ENCODE measurements at places on chromosomes 11 and 22. TPM values are rescaled to one million over a fixed set of nuclear protein-coding genes. Genes with fewer than 3 reads are reported as not detected.

The MB gene
- not detected for total RNA-seq

DNA sequence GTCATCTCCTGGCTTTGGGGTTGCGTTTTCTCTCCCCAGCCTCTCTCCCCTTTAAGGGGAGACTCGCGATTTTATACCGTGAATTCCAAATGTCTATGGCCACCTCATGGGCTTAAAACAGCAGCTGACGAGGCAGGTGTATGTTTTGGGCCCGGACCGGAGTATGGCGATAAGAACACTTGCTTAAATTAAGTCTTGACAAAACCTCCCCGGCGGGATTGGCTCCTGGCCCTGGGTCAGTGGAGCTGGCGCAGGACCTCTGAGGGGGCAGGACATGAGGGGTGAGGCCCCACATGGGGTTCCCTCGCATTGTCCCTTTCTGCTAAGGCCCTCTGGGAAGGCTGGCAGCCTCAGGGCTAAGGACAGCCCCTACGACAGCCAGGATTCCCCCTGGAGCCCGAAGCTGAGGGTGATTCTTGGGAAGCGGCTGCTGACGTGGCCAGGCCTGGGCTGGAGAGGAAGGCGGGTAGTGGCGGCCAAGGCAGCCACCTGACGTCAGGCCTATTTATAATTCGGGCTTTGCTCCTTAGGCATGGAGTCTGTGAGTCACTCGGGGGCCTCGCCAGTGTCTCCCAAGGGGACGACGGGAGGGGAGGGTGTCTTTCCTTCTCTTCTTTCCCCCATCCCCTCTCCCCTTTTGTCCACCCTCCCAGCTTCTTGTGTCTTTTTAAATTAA is 12.7 kb downstream of the MYO18B start:
- peaks cover 17% of the 10 kb centered on the region for H3K4me1 ChIP-seq
- no peaks in the 10 kb centered on the region for H3K36me3 ChIP-seq
- no peak overlapping the region for H3K27ac ChIP-seq
- no peak overlapping the region for H3K4me3 ChIP-seq
- no peaks in the 10 kb centered on the region for H3K27me3 ChIP-seq

- peaks cover 51% of the 10 kb centered on the region for H3K36me3 ChIP-seq
- DNase-seq: no peak
- peaks cover 8% of the 10 kb centered on the region for H3K4me1 ChIP-seq
- no peak overlapping the region for H3K4me3 ChIP-seq
- no peaks in the 10 kb centered on the region for H3K27me3 ChIP-seq
Measured at GRCh38 chr22:24055283-24055682, 44.2 kb downstream of the CABIN1 start.

The ST14 gene
- total RNA-seq: not detected

GRCh38 chr11:8227156-8228152 is 36.2 kb downstream of the LMO1 start:
- H3K27ac ChIP-seq: no peak overlapping the region
- no peak for DNase-seq
- no peaks in the 10 kb centered on the region for H3K27me3 ChIP-seq
- H3K4me3 ChIP-seq: no peak overlapping the region

GRCh38 chr11:99171330-99171729 is 150.6 kb downstream of the CNTN5 start:
- H3K4me1 ChIP-seq: no peaks in the 10 kb centered on the region
- DNase-seq: no peak
- no peaks in the 10 kb centered on the region for H3K36me3 ChIP-seq
- H3K4me3 ChIP-seq: no peak overlapping the region

GRCh38 chr22:37633089-37633624 is 6.3 kb upstream of the SH3BP1 start:
- H3K4me1 ChIP-seq: peaks cover 79% of the 10 kb centered on the region
- peak overlapping the region; percentile 59 for H3K4me3 ChIP-seq
- no peaks in the 10 kb centered on the region for H3K27me3 ChIP-seq
- H3K36me3 ChIP-seq: peaks cover 4% of the 10 kb centered on the region
- peak; percentile 91 for DNase-seq
- H3K27ac ChIP-seq: peak overlapping the region; percentile 88

GRCh38 chr11:109062445-109062844 is 359.5 kb upstream of the C11orf87 start:
- DNase-seq: no peak
- H3K27me3 ChIP-seq: no peaks in the 10 kb centered on the region
- no peak overlapping the region for H3K27ac ChIP-seq

The RCN1 gene
- 26.2 TPM for total RNA-seq

The OR52H1 gene
- total RNA-seq: not detected

DNA sequence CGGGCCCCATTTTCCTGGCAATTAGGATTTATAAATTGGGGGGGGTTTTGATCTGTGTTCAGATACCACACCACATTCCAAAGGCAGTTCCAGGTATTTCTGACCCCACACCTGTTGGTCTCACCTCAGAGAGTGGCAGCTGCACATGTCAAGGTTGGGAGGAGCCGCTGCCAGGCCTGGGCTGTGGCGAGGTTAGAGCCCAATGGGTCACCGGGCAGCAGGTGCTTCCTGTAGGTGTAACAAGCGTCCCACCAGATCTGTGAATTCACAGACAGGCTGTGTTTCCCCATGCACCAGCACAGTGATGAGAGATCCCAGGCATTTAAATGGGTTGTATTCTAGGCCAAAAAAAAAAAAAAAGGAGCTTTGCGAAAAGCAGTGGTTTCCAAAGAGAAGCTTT is 58.6 kb downstream of the CABIN1 start:
- H3K27me3 ChIP-seq: no peaks in the 10 kb centered on the region
- H3K4me3 ChIP-seq: no peak overlapping the region
- peaks cover 23% of the 10 kb centered on the region for H3K4me1 ChIP-seq
- DNase-seq: no peak

- no peak for DNase-seq
- H3K27me3 ChIP-seq: no peaks in the 10 kb centered on the region
- no peaks in the 10 kb centered on the region for H3K36me3 ChIP-seq
- H3K4me3 ChIP-seq: no peak overlapping the region
- no peak overlapping the region for H3K27ac ChIP-seq
- H3K4me1 ChIP-seq: no peaks in the 10 kb centered on the region
Measured at GRCh38 chr11:2574553-2575535, 125.0 kb downstream of the KCNQ1OT1 start.

DNA sequence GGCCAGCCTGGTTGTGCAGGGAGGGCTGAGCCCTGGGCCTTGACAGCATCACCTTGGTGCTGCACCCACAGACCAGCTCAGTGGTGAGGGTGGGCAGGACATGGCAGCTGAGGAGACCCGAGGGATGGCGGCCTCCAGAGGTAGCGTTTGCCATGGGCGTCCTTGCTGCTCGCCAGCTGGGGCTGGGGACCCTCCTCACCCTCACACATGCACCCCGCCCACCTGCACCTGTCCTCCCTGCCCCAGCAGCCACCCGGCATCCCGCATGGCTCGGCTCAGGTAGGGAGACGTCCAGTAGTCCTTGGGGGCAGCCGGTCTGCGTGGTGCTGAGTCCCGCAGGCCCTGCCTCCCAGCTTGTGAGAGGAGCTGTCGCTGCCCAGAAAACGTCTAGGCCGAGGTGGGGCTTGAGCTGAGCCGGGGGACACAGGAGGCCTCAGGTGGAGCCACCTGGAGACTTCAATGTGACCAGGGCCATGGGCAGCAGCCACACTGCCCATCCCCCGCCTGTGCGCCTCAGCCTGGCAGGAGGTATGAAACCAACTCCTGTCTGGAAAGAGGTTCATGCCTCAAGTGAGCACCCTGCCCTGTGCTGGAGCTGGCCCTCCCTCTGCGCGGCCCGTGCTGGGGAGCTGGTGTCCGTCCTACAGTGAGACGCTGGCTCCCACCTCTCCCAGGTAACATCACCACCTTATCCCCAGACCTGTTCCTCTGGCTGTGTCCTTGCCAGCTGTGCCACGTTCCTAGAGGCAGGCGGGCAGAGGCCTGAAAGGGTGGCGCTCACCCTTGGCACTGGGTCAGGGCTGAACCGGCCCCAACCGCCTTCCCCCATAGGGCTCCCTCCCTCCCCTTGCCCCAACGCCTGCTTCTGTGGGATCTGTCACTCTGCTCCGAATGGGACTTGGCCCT is 3.3 kb upstream of the TRABD start:
- H3K27ac ChIP-seq: no peak overlapping the region
- no peak overlapping the region for H3K4me3 ChIP-seq
- H3K4me1 ChIP-seq: peaks cover 12% of the 10 kb centered on the region
- peaks cover 1% of the 10 kb centered on the region for H3K27me3 ChIP-seq
- no peak for DNase-seq

GRCh38 chr11:46335890-46336562 is 11.2 kb upstream of the DGKZ start:
- peaks cover 40% of the 10 kb centered on the region for H3K4me1 ChIP-seq
- H3K27me3 ChIP-seq: no peaks in the 10 kb centered on the region
- no peak for DNase-seq
- no peak overlapping the region for H3K27ac ChIP-seq
- H3K4me3 ChIP-seq: no peak overlapping the region

Data from activated CD8-positive, alpha-beta T cell treated with anti-CD3 and anti-CD28 coated beads for 36 hours (primary cell).